Activated CD8-positive, alpha-beta T cell treated with anti-CD3 and anti-CD28 coated beads for 36 hours (primary cell): ENCODE measurements at places on chromosomes 5 and 9. TPM values are rescaled to one million over a fixed set of nuclear protein-coding genes. Genes with fewer than 3 reads are reported as not detected.

GRCh38 chr5:125992050-125992449 lies 431.2 kb upstream of the GRAMD2B start:
- H3K27ac ChIP-seq: no peak overlapping the region
- no peaks in the 10 kb centered on the region for H3K36me3 ChIP-seq
- H3K4me1 ChIP-seq: no peaks in the 10 kb centered on the region
- no peaks in the 10 kb centered on the region for H3K27me3 ChIP-seq
- no peak for DNase-seq
- no peak overlapping the region for H3K4me3 ChIP-seq

The EQTN gene
- not detected for total RNA-seq

The SELENOP gene
- not detected for total RNA-seq

The PCDHA9 gene
- not detected for total RNA-seq

The FREM1 gene
- not detected for total RNA-seq

GRCh38 chr5:14405267-14405666 lies 176.3 kb upstream of the OTULINL start:
- no peak overlapping the region for H3K27ac ChIP-seq
- H3K4me3 ChIP-seq: no peak overlapping the region
- DNase-seq: no peak
- H3K27me3 ChIP-seq: no peaks in the 10 kb centered on the region

DNA sequence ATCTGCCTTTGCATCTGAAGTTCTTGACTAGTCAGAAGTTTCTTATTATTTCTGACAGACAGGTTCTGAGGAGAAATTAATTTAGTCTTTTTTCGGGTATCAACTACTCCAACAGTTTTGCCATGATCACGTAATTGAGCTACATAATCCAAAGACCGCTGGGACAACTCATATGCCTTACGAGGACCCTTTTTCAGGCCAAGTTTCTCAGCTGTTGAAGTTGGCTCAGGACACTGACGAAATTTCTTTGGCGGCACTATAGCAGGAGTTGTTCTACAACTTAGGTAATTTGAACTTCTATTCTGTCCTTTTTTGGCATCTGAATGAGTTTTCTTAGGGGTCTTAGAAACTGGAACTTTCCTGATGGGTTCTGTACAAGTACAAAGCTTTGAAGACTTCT lies 27.2 kb downstream of the SETX start:
- no peak overlapping the region for H3K4me3 ChIP-seq
- no peaks in the 10 kb centered on the region for H3K27me3 ChIP-seq
- H3K36me3 ChIP-seq: peaks cover 87% of the 10 kb centered on the region

DNA sequence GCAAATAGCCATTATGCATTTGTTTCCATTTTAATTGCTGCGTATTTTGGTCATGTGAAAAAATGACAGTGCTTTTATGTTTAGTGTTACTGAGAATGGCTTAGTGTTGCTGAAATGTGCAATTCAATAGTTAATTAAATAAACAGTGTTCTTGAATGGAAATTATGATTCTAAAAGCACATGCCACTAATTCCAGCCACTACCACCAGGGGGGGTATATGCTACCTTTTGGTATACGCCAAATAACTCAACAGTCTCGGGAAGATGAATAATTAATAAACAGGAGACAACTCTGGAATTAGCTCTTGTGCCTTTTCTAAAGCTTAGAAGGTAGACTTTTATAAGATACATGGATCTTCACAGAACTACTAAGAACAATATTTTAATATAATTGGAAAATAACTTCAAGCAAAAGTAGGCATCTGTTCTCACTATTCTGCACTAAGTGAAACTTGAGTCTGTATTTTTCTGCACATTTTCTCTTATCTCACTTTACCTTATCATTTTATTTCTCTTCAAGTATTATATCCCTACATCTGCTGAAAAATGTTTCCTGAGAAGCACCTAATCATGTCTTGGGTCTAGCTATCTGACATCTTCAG lies 83.5 kb upstream of the MINAR2 start:
- H3K4me3 ChIP-seq: no peak overlapping the region
- H3K27me3 ChIP-seq: peaks cover 1% of the 10 kb centered on the region
- no peaks in the 10 kb centered on the region for H3K4me1 ChIP-seq
- H3K27ac ChIP-seq: no peak overlapping the region
- no peaks in the 10 kb centered on the region for H3K36me3 ChIP-seq
- peak; percentile 70 for DNase-seq
